Bronchial smooth muscle cell (primary cell): ENCODE measurements at places on chromosomes 5 and 9. TPM values are rescaled to one million over a fixed set of nuclear protein-coding genes. Genes with fewer than 3 reads are reported as not detected.

GADD45G gene
- total RNA-seq = 0.32 and 3.3 TPM in 2 replicates

FCHO2 gene
- total RNA-seq = 11.3 and 13.9 TPM in 2 replicates

PITX1 gene
- 0.47 and 4.1 TPM in 2 replicates for total RNA-seq

OR1Q1 gene
- total RNA-seq = not detected in 2 replicates
